ENCODE measurements at places on chromosomes 3 and 15.

- DNase-seq = no peak
These were observed 29.7 kb downstream of the GABRR3 start for GRCh38 chr3:98005438-98005837.

DNA sequence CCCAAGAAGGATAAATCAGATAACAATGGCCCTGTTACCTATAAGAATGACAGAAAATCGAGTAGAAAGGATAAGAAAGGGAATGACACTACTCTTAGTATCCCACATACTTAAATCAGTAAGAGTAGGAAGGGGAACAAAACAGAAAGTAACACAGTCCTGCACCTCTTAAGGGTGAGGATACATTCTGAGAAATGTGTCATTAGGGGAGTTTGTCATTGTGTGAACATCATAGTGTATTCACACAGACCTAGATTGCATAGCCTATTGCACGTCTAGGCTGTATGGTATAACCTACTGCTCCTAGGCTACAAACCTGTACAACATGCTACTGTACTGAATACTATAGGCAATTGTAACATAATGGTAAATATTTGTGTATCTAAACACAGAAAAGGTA, 142.6 kb downstream of the PLCH1 start:
- DNase-seq = no peak

DNA sequence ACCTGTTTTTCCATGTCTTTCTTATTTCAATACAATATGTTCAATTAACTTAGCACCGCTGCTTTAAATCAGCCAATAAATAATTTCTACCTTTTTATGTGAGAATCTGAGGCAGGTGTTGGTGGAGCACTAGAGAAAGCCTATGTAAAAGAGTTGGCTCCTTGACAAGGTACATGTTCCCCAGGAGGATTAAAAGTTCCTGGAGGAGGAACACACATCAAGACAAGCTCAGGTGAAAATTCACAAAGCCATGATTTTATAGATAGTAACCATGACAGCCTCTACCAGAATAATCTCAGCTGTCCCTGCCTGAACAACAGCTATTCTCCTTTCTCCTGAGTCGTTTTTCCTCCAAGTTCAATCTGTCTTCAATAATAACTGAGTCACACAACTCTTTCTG, 3.4 kb upstream of the ZBED2 start:
- no peak for DNase-seq

DNA sequence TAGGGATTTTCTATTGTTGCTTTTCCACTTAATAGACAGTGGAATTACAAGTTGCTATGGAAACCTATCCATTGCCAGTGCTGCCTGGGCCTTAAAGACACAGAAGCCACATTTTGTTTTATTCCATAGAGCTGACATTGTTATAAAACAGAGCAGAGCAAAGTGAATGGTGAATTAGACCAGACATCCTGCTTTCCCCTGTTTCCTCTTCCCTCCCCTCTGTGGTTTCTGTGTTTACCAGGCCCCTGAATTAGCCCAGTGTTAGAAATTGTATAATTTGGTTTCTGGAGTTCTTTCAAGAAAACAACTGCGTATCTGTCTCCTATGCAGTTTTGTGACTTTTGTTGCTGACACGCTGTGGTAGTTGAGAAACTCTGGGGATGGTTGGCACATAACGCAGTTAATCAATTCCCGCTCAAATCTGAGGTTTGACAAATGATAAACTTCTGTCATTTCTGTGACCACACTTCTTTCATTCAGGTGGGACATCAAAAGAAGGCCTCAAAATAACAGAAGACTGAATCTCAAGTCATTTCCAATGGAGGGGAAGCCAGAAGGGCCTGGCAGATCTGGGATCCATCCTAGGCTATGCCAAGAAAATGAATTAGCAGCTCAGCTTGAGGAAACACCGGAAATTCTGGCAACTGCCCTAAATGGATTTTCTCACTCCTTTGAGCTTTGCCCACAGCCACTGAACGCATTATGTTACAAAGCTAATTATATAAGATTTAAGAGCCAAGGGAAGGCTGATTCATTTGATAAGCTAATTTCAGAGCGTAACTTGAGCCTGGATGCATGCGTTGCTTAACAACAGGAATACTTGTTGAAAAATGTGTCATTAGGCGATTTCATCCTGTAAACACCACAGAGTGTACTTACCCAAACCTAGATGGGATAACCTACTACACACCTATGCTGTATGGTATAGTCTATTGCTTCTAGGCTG, 46.9 kb downstream of the NR1D2 start:
- DNase-seq = no peak

DNA sequence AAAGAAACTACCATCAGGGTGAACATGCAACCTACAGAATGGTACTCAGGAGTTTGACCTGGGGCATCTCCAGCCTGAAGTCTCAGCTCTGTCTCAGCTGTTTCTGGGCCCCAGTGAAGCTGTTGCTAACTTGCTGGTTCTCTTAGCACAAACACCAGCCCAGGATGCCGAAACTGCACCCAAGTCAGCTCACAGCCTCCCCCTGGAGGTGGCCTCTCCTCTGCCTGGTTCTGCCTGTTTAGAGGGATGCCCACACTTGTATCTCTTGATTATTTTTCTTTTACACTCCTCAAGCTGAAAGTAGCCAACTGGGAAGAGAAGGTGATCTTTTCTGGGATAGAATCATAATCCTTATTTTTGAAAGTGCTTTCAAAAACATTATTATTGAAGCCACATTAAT, 289.0 kb upstream of the RASGRP1 start:
- DNase-seq = no peak

GRCh38 chr15:42156243-42156922, at the start of gene PLA2G4F:
Gene PLA2G4F, minus strand, starts transcription at chr15:42156636. Its CDS starts 87 bp downstream, at chr15:42156549.
- no peak for DNase-seq

GRCh38 chr15:37891766-37892368, 42.6 kb upstream of the TMCO5A start:
- DNase-seq = no peak

- no peak for DNase-seq
These were observed 30.5 kb upstream of the CCDC174 start for GRCh38 chr3:14621093-14621492.
